NCI-H2227 treated with DMSO at 0.1 percent for 48 hours (cell line): ENCODE measurements at places on chromosomes 11 and 22.

DNA sequence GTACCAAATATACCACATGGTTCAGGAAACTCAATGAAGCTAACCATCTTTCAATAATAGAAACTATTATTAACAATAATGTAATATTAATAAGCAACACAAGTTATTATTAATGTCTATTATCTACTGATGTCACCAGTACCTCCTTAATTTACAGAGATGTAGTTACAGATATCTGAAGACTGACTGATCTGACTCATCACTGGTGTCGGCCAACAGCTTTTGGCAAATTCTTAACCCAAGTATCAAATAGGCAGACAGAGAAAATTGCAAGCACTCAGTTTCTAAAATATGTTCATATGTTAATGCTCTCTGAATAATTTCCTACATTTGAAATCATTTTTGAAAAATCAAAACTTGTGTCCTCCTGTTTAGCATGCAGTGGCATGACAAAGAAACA is 100.4 kb upstream of the DDI1 start:
- no peak for DNase-seq

GRCh38 chr11:70541176-70541575 is 142.8 kb downstream of the CTTN start:
- DNase-seq, result no peak

GRCh38 chr11:116275635-116276034 is 497.2 kb downstream of the BUD13 start:
- DNase-seq, result no peak

DNA sequence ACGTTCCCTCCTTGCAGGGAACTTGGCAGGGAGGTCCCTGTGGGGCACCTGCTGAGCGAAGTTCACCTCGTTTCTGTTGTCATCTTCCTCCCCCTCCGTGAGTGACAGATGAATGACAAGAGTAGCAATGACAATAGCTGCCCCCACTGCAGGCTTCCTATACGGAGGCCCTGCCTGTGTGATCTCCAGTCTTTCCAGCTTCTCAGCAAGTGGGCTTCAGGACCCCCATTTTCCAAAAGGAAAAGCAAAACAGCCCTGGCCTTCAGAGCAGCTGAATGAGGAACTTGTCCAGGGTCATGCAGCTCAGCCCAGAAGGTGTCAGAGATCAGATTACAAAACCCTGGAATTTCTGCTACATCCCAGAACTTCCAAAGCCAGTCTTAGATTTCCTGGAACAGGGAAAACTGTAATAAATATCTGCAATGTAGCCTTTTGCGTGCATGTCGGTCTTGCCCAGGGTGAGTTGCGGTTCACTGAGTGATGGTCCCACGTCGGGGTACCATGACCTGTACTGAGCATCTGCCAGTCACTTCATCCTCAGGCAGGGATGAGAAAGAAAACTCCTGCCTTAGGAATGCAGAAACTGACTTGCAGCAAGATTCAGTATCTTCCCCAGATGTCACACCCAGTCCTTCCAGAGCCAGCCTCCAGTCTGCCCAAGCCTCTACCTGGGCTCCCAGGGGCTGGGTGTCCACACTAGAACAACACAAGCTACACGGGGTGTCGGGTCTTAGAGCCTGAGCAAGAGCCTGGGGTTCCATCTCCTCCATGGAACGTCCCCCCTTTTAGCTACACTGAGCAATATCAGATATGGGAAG is 1457.0 kb downstream of the BRD1 start:
- DNase-seq, result no peak

DNA sequence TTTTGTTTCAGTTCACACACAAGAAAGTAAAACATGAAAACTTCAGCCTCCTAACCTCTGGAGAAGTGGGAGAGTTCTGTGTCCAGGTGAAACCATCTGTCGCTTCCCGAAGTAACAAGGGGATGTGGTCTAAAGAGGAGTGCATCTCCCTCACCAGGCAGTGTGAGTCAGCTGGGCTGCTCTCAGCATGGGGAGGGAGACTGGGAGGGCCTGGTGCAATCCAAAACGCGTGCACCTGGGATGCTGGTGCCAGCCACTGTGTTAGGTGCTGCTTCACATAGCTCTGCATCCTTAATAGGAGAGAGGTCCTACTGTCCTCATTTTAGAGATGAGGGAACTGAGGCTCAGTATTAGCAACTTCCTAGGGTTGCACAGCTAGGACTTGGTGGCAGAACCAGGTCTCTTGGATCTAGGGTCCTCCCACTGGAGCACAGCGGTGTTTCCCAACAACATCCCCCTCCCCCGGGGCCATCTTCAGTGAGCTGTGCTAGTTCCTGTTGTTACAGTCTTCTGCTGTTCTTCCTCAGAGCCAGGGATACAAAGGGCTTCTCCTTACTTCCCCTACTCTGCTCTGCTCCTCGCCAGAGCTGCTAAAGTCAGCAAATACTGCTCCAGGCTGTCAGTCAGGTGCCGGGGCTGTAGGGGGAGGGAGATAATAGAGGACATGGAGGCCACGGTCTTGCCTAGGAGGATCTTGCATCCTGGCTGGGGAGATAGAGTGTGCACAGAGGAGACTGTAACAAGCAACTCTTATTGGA is 8.0 kb downstream of the IL10RA start:
- DNase-seq, result peak; percentile 51

- DNase-seq, result no peak
These were observed 17.4 kb downstream of the LSP1 start for GRCh38 chr11:1870326-1870696.

- DNase-seq, result peak; percentile 35
These were observed 251.9 kb downstream of the ST3GAL4 start for GRCh38 chr11:126607374-126607773.

GRCh38 chr11:15801616-15802015 is 554.7 kb downstream of the SOX6 start:
- DNase-seq, result no peak

GRCh38 chr11:324156-324555 is 3.5 kb upstream of the IFITM3 start:
- no peak for DNase-seq

DNA sequence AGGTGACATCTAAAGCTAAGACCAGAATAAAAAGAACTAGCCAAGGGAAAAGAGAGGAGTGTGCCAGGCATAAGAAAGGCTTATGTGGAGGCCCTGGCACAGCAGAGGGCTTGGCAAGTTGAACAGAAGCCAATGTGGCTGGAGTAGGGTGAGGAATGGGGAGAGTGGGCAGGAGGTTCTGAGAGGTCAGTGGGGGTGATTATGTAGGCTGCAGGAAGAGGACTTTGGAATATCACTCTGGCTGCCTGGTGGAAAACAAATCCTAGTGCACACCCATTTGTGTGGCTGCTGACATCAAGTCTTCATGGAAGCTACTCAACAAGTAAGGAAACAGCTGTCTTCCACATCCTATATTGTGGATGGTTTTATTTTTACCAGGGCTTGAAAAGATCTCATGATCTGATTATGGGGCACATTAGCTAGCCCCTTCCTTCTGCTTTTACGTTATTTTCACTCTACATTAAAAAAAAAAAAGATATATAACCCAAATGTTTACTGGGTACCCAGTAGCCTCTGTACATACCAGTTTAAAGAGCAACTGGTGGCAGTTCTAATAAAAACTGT is 3.4 kb downstream of the MRPL16 start:
- no peak for DNase-seq

GRCh38 chr22:28171115-28171514 is 252.1 kb upstream of the PITPNB start:
- DNase-seq, result no peak

- peak; percentile 22 for DNase-seq
These were observed 7.9 kb downstream of the FOXR1 start for GRCh38 chr11:118979434-118979833.

DNA sequence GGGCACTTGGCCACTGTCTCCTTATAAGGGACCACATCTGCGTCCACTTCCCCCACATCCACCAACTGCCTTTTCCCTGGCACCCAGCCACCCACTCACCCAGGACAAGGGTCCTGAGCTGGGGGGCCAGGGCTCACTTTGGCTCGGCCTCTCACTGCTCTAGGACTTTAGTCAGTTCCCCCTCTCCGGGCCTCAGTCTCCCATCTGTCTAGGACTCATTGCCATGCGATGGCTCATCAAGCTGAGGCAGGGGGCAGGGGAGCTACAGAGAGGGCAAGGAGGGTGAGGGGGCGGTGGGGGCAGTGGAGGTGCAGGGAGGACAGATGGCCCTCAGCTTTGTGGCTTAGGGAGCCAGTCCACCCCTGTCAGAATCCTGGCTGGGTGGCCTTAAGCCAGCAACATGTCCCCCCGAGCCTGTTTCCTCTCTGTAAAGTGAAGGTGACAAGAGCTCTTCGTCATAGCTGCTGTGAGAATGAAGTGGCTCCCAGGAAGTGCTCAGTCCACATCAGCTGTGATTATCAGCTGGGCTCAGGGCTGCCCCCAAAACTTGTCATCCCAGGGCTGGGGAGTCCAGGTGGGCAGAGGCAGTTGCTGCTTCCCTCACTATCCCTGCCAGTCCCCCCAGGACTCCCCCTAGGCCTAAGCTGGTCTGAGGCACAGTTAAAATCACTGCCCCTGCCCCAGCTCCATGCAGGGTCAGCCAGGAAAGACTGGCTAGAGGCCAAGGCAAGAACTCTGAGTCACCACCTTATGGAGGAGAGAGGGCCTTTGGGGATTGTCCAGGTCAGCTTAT is 14.9 kb downstream of the RAC2 start:
- DNase-seq, result no peak

GRCh38 chr22:17931400-17931825 is 92.9 kb downstream of the MICAL3 start:
- DNase-seq, result no peak

GRCh38 chr11:119359365-119360214 is 13.1 kb upstream of the MFRP start:
- DNase-seq, result no peak

GRCh38 chr22:42699976-42700352 is 20.7 kb downstream of the A4GALT start:
- no peak for DNase-seq

GRCh38 chr11:44324749-44325525 is 15.0 kb upstream of the ALX4 start:
- no peak for DNase-seq

DNA sequence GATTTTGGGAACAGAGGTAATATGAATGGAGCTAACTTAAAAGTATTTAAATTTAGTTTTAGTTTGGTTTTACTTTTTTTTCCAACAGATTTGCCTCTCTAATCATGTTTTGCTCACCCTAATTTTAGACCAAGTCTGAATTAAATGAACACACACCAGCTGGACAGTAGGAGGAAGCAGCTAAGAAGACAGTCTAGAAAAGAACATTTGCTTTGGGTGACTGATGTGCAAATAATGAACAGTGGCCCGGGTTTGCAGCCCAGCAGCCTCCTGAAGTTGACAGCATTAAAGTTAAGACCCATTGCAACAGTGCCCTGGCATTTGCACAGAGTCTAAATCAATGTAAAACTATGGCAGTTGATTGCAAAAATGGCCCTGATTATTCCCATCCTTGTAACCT is 66.4 kb upstream of the SORL1 start:
- no peak for DNase-seq

DNA sequence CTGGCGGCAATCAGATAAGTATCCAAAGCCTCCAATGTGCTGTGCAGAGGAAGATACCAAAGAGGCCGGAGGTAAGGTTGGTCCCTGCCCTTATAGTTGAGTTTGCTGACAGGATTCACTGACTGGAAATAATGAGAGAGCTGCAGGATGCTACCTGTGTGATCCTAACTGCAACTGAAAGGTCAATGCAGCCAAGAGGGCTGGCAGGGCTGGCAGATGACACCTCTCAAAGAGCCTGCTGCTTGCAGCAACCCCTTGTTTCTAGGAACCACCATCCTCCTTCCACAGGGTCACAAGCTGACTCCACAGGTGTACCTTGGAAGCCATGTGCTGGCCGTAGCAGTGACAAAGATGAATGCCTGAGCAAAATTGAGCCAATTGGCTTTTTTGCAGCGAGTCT is 348.1 kb downstream of the DDX10 start:
- DNase-seq, result no peak

- DNase-seq, result no peak
These were observed 2.1 kb downstream of the SH3BP1 start for GRCh38 chr22:37641561-37641949.

GRCh38 chr11:63840356-63841060 is 1.6 kb downstream of the MARK2 start:
- no peak for DNase-seq

GRCh38 chr11:117092951-117093590 is 5.2 kb downstream of the SIK3 start:
- DNase-seq, result no peak
